Activated CD4-positive, alpha-beta T cell treated with anti-CD3 and anti-CD28 coated beads for 24 hours (primary cell): ENCODE measurements at places on chromosomes 7 and 10.
A peak's percentile ranks its signal among the peaks of the same experiment; 100 is the strongest.

DNA sequence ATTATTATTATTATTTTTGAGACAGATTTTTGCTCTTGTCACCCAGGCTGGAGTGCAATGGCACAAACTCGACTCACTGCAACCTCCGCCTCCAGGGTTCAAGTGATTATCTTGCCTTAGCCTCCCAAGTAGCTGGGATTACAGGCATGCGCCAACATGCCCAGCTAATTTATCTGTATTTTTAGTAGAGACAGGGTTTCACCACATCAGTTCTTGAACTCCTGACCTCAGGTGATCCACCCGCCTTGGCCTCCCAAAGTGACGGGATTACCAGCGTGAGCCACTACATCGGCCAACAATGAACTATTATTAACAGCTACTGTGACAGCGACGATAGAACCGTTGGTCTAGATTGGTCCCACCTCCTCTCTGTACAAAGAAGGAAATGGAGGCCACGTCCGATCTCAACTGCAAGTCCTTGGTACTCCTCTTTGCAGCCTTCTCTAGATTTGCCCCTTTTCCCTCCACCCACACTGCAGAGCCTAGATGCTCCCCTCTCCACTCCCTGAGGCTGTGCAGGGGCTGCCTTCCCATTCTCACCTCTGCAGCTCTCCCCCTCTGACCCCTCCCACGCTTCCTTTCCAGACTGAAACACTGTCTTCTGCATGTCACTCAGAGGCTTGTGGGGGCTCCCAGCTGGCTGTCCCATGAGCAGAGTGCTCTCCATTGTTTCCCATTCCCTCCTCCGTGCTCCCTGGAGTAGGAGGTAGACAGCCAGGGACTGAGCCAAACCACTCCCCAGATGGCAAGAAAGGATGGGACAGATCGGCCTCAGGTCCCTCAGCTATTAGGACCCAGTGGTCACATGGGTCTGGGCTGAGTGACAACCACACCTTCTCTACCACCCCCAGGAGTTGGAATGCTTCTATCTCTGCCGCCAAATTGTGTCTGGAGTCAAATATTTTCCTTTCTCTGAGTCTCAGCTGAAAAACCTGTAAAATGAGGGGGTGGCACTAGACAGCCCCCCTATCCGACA is 2.3 kb downstream of the LOXL4 start:
- DNase-seq, result no peak

DNA sequence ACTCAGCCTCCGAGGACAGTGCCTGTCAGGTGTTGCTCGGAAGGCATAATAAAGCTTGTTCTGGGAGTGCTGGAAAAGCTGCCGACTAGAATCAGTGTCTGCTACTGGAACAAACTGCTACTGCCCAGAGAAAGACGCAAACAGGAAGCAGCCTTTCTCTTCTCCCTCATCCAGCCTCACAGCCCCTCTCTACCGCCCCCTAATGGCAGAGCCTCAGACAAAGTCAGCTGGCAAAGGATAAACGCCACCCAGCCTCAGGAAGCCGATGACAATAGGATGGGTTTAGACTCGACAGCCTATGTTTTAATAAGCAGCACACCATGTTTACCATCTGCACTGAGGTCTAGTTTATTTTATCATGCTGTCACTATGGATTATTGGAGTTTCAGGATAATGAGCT is 169.5 kb upstream of the LYZL1 start:
- DNase-seq, result no peak

DNA sequence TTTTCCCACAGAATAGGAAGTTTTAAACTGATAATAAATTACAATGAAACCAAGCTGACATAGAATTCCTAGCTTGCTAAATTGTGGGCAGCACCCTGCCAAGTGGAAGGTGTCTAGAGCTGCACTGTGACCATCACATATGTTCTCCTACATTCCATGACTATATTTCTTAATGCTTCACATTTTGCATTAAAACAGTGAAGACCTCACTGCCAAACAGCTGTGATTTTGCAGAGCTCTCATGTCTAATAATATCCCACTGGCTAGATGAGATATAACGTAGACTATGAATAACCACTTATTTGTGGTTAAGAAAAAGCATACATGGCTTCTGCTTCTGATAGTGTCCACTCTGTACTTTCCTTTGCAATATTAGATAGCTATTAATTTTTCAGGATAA is 228.3 kb upstream of the TEX47 start:
- DNase-seq, result no peak

GRCh38 chr7:143485500-143485899 is 7.8 kb downstream of the TAS2R41 start:
- DNase-seq, result no peak

GRCh38 chr7:5694912-5695726 is 86.3 kb downstream of the RNF216 start:
- peak; percentile 54 for DNase-seq

DNA sequence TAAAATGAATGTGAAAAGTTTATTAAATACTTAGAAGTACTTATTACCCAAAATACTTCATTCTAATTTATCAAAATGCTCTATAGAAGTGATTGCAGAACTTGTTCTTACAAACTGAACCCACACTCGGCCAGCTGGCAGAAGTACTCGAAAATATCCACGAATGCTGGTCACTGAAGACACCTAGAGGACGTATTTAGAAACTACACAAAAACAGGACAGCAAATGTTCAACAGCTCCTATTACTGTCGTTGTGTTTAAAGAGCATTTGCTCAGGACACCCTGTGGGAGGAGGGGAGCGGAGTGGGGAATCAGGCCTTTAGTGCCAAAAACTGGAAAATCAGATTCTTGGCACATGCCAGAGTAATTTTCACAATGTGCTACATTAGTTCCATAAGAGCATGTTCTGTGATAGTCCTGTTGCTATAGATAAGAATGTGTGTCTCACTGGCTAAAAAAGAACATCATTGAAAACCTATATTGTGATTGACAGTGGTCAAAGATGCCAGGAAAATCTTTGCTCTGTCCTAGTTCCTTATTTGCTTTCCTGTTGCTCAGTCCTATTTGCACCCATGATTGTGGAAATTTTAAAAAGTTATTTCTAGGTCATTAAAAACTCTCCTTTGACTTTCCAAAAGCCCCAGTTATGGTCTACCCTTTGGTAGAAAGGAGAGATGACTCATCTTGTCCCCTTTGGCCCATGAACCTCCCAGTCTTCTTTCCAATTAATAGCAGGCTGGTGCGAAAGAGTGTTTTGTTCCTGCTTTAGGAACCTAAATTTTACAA is 49.0 kb upstream of the NRBF2 start:
- peak; percentile 26 for DNase-seq

DNA sequence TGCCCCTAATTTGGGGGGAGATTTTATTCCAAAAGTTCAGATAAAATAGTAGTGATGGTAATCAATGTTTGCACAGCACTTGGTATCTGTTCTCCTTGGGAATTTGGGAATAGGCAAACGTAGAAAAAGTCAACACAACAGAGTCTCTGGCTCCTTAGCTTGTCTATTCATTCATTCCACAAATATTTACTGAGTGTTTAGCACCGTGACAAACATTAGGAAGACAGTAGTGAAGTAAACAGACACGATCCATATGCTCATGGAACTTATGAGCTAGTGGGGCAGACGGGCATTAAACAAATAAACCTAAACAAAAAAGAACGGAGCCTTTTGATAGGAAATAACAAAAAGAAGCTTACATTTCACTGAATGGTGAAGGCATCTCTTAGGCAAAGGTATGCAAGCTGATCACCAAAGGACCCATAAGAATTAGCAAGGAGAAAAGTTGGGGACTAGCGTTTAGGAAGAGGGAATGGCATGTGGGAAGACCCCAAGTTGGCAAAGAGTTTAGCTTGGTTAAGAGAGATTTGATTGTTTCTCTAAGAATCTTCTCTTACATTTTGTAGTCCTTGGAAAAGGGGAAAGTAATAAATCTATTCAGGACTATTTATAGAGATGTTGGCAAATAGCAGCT is 243.9 kb upstream of the NPY start:
- DNase-seq, result no peak

GRCh38 chr7:140015471-140015970 is 47.2 kb downstream of the PARP12 start:
- DNase-seq, result no peak

DNA sequence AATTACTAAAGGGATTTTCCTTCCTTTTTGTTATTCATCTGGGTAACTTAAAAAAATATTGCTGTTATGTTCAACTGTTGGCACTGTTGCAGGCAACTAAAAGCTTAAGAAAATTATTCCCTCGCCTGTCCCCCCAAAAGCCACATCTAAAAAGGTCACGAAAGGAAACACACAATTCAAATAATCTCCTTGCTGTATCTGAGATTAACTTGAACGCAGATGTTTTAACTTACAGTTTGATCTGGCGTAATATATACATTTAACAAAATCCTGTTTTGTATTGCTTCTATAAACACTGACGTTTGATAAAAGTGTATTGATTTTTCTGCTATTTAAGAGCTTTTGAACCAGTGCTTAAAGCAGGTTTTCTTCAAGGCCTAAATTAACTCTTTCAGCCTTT is 432.1 kb downstream of the SUGCT start:
- no peak for DNase-seq

- no peak for DNase-seq
These were observed 7.3 kb upstream of the TAF3 start for GRCh38 chr10:7811000-7811399.

DNA sequence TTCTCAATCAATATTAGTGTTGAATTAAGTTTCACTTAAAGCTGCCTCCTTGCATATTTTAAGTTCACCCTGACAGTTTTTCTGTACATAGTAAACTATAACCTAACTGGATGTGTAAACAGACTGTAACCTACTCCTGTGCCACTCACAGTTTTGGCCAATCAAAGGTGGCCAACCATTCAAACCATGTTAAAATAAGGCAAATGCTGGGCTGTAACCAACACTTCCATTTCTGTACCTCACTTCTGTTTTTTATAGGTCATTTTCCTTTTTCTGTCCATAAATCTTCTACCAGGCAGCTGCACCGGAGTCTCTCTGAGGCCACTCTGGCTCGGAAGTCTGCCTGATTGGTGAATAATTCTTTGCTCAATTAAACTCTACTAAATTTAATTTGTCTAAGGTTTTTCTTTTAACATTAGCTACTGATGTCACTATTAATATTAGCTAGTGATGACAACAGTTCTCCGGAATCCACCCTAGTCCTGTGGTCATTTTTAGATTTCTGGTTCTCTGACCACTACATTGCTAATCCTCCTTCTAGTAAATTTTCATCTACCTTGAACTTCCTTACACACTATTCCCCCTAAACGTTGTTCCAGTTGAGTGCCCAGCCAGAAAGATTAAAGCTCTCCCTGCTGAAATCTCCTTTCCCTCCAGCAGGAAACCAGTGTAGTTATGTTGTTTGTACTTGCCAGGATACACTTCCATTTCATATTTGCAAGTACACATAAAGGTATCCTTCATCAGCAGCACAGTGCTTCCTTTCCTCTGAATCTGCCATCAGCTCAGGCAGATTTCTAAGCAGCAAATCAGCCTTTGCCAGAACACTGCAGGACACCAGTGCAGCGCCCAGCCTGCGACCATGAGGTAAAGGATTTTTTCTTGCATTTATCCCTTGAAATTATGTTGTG is 18.6 kb upstream of the IFIT2 start:
- no peak for DNase-seq

- DNase-seq, result no peak
These were observed 437.6 kb upstream of the ZMIZ1 start for GRCh38 chr10:78630944-78631838.

- DNase-seq, result no peak
These were observed 40.2 kb upstream of the KLF6 start for GRCh38 chr10:3825244-3825643.

GRCh38 chr7:74395745-74396311 is 57.9 kb upstream of the GTF2IRD1 start:
- no peak for DNase-seq

DNA sequence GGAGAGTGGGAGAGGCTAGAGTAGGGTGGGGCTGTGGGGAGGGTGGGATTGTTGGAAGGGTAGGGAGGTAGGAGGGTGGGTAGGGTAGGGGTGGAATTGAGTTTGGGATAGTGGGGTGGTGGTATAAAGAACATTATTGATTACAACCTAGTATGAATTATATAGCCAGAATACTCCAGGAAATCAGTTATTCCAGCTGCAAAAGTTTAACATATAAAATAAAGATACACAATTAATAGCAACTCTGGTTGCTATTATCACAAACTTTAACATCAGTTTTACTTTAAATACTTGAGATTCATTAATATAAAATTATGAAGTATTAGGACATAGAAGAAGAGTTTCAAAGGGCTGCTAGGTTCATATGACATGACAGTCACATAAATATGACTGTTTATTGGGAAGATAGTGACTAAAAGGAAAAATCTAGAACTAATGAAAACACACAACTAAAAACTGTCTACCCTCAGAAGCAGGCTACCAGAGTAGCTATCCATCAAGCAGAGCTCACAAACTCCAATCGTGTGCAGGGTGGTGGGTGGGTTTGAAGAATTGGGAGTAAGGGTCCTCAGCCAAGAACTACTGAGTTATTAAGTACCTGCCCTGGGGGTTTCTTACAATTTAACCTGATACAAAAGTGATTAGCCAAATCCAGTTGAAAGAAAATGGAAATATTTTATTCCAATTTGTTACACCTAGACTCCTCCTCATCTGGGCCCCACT is 14.0 kb upstream of the SGCE start:
- DNase-seq, result no peak

DNA sequence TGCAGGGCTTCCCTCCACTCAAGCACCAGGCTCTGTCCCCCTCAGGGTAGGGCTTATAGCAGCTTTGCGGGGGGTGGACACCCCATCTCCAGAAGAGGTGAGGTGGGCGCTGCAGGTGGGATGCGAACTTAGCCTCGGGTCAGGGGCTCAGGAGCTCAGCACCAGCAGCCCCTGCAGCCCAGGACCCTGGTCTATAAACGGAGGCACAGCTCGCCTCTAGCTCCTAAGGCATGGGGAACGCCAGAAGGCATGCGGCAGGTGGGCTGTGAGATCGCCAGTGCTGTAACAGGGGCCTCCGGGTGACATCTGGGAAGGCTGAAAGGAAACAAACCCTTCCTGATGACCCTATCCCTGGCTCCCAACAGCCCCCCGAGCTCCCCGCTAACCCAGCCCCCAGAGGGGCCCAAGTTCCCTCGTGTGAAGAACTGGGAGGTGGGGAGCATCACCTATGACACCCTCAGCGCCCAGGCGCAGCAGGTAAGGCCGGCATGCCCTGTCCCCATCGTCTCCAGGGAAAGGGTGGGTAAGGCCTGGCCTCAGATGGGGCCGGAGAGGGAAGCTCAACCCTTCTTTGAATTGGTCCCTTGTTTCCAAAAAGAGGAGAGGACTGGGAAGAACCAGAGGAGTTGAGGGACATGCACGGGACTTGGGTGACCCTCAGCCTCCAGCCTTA is 4.2 kb downstream of the NOS3 start:
- no peak for DNase-seq

- DNase-seq, result no peak
These were observed 6.3 kb downstream of the EN2 start for GRCh38 chr7:155464183-155464582.

GRCh38 chr7:98278936-98279335 is 2.5 kb upstream of the BRI3 start:
- DNase-seq, result no peak

GRCh38 chr7:35723011-35723410 is 28.1 kb upstream of the HERPUD2 start:
- DNase-seq, result no peak
